Kidney (tissue), 22 donors: ENCODE measurements at places on chromosomes 5 and 9. TPM values are rescaled to one million over a fixed set of nuclear protein-coding genes. Genes with fewer than 3 reads are reported as not detected.

Gene WNK2
- total RNA-seq = 4.8 TPM

- no peak overlapping the region for H3K27ac ChIP-seq
- H3K4me3 ChIP-seq = no peak overlapping the region
- no peaks in the 10 kb centered on the region for H3K36me3 ChIP-seq
- peak; percentile 38 for DNase-seq
These were observed 62.1 kb upstream of the VLDLR start for GRCh38 chr9:2559192-2560152.

Gene RASGEF1C
- 0.16 TPM for total RNA-seq

Gene KIF12
- 202 TPM for total RNA-seq

DNA sequence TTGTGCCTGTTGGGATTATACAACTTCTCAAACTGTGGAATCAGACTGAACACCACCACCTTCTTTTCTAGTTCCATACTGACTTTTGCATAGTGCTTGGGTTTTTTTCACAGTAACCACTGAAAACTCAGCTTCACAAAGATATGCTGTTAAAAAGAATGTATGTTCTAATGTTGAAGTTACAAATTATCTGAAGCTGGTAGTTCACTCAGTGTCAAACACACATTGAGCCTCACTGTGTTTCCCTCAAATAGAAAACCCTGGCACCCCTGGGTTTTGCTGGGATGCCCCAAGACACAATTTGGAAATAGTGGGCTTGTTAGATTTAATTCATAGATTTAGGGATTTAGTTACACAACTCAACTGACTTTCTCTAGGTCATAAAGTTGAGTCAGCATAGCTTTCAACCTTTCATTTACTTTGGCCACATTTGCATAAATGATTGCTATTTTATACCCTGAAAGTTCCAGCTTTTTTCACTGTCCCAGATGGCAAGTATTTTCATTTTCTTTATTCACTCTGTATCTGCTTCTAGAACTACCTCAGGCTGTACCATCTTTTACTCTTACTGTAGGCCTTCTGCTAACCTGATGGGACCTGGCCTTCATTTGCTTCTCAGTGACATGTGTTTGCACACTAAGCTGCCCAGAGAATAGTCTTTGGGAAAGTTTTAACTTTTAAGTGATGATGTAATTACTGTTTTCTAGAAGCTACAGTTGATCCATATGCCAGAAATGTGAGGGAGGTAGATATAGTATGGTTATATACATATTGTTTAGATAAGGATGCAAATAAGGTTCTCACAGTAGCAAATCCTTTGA is 115.1 kb downstream of the CDC42SE2 start:
- peak overlapping the region; percentile 68 for H3K27ac ChIP-seq
- no peak overlapping the region for H3K4me3 ChIP-seq
- H3K4me1 ChIP-seq = peaks cover 13% of the 10 kb centered on the region
- H3K27me3 ChIP-seq = no peaks in the 10 kb centered on the region
- no peak for DNase-seq
- H3K36me3 ChIP-seq = no peaks in the 10 kb centered on the region

DNA sequence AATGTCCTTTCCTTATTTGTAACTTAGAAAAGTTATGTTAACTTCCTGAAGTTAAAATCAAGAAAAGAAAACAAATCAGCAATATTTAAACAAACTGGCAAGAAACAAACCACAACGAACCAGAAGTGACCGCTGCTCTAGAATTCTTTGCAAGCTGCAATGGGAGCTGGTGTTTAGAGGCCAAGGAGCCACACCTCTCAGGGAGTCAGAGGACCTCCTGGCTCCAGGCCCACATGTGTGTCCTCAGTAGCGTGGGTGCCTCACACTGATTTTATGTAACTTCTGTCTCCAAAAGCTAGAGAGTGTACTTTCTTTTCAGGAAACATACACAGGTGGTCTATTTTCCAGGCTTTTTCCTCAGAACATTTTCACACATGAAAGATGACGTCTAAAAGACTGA is 100.4 kb downstream of the IRX2 start:
- no peaks in the 10 kb centered on the region for H3K36me3 ChIP-seq
- DNase-seq = no peak
- peaks cover 33% of the 10 kb centered on the region for H3K27me3 ChIP-seq
- H3K4me1 ChIP-seq = no peaks in the 10 kb centered on the region

- no peaks in the 10 kb centered on the region for H3K27me3 ChIP-seq
- peaks cover 6% of the 10 kb centered on the region for H3K4me1 ChIP-seq
- no peak for DNase-seq
These were observed 128.1 kb upstream of the OTULINL start for GRCh38 chr5:14453481-14453880.
